Stimulated activated CD8-positive, alpha-beta memory T cell treated with anti-CD3 and anti-CD28 coated beads, Interleukin-7, amount 100 ng/mL, for 1 hour (primary cell): ENCODE measurements at places on chromosomes 1 and 21.

DNA sequence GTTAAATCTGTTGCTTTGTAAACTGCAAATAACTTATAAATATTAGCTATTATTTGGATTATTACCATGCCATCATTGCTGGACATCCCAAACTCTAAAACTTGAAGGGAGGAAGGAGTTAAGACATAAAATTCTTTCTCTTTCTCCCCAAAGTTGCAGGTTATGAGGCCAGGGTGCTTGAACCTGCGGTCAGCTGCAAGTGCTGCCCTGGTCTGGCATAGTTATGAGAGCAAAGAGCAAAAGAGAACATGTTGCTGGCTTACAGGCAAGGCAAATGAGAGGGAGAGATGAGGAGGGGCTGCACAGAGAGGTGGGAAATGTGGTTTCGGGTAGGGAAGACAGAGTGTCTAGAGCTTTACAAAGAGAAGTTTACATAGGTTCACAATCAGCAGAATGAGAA is 30.8 kb downstream of the GADD45A start:
- no peak for DNase-seq

DNA sequence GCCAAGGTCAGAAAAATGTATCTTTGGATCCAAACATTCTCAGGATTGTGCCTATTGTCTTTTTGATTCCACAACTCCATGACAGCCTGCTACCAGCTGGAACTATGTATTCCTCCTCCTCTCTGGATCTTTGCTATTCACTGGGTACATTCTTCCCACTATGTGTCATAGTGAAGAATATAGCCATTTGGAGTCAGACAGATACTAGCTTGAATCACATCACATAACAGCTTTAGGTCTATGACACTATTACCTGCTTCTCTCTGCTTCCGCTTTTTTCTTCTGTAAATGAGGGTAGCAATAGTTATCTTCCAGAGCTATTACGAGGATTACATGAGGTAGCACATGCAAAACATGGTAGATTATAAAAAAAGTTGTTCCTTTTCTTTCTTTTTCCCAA is 5.4 kb upstream of the EXO1 start:
- DNase-seq: no peak

- DNase-seq: no peak
Measured at GRCh38 chr1:236502579-236502971, 21.2 kb upstream of the LGALS8 start.

DNA sequence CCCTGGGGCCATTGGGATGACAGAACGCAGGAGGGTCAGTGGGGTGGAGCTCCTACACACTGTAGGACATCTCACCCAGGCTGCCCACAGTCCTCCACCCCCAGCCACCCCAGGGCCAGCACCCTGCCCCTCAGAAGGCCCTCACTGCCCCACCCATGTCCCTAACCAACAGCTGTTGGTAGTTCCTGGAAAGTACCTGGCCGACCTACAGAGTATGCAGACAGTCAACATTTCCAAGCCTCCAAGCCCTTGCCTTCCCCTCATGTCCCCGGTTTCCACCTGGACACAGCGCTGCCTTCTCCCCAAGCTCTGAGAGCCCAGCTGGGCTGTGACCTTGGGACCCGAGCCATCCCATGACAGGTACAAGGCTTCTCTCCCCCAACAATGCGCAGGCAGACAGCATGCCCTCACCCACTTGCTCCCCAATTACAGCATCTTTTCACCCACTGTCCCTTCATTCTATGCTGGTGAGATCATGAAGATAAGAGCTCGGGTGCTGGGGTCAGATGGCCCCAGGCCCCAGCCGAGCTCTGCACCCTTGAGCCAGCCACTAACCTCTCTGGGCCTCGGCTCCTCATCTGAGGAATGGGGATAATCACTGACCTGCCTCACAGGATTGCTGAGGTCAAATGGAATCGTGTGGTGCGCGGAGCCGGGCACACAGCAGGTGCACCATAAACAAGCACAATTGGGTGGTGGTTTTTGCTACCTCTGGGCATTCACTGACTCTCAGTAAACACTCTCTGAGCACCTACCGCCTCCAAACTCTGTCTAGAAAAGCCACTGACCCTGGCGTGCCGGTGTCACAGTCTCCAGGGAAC is 11.2 kb downstream of the LAPTM5 start:
- no peak for DNase-seq

DNA sequence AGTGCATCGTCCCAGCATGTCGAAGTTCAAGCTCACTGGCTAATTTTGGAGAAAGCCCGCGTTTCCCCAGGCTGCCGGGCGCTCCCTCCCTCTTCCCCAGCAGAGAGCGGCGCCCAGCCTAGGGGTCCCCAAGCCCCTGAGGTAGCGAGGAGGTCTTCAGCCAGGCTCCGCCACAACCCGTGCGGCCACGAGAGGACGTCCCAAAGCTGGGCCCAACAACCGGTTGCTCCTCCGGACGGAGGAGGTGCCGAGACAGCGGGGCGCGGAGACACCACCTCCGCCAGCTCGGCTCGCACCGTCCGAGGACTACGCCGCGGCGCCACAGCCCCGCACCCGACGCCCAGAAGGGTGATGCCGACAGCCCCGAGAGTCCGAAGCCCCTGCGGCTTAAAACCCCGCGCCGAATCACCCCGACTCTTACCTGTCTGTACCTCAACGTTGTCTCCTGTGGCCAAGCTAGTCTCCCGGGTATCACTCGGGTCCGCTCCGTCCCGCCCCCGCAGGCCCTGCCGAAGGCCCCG is at the start of gene DENND2C:
TSS of gene DENND2C (minus strand) at position 488 of the 521 bp plus-strand sequence. CDS start 44,065 bp downstream, outside the sequence.
- DNase-seq: no peak

DNA sequence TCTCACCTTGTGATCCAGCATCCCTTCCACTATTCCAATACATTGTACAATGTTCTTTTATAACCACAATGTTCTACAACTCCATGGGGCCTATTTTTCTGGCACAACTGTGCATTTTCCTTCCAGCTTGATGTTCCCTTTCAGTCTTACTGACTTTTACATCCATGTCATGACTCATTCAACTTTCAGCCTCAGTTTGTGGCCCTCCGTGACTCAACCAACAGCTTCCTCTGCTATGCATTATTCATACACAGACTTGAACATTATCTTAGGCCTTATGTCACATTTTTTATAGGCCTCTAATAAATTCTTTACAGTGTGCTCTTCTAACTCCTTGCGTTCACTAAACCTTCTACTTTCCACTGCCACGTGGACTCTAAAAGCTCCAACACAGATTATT is 119.4 kb upstream of the PRMT6 start:
- DNase-seq: no peak

DNA sequence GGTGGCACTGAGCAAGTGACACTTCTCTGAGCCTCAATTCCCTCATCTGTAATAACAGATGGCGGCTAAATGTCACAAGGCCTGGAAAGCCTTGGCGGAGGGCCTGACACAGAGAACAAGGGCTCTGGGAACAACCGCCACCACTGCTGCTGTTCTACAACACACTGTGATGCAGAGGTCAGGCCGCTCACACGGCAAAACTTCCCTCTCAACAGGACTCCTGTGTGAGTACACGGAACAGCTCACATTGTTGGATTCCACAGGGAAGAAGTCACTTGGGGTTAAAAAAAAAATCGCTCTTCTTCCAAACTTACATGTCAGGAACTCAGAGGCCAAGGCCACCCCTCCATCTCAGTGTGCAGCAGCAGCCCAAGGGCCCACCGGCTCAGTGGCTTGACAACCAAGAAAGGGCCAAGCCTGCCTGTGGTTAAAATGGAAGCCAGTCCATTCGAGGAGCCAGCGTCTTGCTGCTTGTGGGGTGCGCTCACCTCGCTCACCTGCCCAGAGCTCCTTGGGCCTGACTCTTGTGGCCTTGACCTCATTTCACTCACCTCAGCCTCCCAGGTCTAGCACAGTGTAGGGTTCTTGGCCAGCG is 101.1 kb downstream of the RAVER2 start:
- no peak for DNase-seq

- DNase-seq: no peak
Measured at GRCh38 chr1:231986631-231987336, 360.2 kb downstream of the DISC1 start.

DNA sequence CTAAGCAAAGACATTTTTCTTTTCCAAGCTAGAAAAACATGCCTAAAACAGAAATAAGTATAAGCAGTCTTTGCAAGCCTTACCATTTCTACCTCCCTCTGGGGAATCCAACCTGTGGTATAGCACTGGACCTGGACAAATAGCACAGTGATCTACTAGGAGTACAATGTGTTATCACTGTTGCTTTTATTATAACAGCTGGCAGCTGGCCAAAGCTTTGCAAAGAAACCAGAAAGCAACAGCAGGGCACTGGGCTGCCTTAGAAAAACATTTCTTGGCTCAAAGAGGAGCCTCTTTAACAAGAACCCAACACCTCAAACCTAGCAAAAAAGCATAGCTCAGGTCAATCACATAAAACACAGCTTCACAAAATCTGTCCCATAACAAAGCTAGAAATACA is 294.5 kb upstream of the GREM2 start:
- DNase-seq: no peak

- DNase-seq: no peak
Measured at GRCh38 chr1:70093250-70093975, 112.0 kb downstream of the LRRC40 start.

DNA sequence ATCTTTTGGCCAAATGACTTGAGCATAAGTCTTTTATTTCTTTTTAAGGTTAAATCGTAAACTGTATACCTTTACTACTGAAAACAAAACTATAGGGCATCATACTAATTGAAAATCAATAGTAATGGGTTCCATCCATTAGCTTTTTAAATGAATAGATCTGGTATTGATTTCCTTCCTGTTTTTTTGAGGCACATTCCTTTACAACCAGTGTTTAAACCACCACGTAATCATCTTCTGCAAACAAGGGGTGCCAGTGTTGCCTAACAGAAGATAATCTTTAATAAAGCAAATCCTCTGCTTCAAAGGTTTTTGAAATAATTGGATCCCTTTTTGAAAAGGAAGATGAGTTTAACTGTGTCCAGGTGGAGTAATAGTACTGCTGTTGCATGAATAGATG is 48.7 kb upstream of the ANGPTL1 start:
- DNase-seq: no peak

DNA sequence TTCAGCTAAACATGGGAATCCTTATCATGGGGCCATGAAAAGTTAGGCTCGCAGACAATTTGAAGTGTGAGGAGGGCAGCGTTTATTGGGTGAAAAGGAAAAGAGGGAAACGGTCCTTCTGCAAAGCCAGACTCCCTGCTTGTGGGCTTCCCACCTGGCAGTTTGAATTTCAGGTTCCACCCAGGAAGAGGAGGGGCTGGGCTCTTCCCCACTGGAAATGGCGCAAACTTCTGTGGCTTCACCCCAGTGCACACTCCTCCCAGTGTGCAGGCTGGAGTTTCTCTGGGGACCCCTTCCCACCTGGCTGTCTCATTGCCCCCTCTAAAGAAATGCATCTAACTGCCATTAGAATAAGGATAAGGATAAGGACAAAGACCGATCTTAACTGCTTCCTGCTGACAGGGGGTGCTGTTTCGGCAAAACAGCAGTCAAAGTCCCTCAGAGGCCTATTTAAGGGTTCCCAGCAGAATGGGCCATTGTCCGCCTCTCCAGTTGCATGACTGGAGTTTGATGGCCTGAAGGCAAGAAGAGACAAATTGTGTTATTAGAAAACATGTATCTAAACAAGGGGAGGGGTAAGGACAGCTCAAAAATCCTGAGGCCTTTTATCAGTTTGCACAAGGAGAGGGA is 20.4 kb downstream of the AIM2 start:
- DNase-seq: no peak

GRCh38 chr1:245054507-245055270 is 100.1 kb upstream of the KIF26B start:
- DNase-seq: no peak

- DNase-seq: no peak
Measured at GRCh38 chr1:101738475-101738874, 258.3 kb downstream of the OLFM3 start.

GRCh38 chr1:72013161-72013560 is 269.2 kb downstream of the NEGR1 start:
- no peak for DNase-seq

GRCh38 chr1:245742896-245743295 is 588.1 kb downstream of the KIF26B start:
- no peak for DNase-seq

DNA sequence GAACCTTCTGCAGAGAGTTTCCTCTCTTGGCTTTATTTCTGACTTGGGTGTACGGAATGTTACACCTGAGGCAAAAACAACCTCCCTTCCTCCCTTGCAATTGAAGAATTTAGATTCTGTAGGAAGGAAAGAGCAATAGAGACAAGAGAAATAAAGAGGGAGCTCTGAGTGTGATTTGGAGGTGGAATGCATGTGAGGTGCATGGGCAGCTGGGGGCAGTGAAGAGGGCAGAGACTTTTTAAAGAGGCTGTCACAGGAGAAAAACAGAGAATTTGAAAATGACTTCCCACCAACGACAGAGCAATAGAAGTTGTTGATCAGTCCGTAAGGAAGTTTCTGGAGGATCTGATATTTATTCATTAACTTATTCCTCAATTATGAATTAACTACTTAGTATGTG is 172.0 kb upstream of the B3GALT2 start:
- DNase-seq: no peak
